ENCODE measurements at places on chromosomes 12 and 14.

DNA sequence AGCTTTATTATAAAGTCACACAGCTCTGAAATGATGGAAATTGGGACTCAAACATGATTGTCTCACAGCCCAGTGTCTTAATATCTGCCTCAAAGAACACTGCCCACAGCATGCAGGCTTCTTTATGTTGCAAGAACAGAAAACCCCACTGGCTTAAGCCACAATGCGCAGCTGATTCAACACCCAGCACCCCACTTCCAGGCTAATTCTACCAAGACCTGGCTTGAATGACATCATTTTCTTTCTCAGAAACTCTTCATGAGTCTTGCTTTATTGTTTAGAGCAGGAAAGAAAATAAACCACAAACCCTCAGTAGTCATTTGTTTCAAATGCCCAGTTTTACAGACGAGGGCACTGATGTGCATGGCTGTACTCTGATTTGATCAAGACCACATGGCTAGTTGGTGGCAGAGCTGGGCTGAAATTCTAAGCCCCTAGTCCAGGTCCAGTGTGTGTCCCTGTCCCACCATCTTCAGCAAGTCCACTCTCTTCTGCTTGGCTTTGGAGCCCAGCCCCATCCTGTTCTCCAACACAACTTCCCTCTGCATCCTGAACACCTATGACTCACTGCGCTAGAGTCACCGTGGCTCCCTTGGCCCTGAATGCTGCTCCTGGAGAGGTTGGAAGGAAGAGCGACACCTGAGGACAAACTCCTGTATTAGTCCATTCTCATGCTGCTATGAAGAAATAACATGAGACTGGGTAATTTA lies 50.3 kb upstream of the SRSF5 start:
- peak; percentile 61 for DNase-seq

- no peak for DNase-seq
Measured at GRCh38 chr14:50600849-50601248, 40.9 kb downstream of the ATL1 start.

- DNase-seq, result no peak
Measured at GRCh38 chr12:110546339-110546738, 36.8 kb downstream of the PPTC7 start.

GRCh38 chr12:53825246-53826081 lies 73.7 kb upstream of the CISTR start:
- DNase-seq, result no peak

DNA sequence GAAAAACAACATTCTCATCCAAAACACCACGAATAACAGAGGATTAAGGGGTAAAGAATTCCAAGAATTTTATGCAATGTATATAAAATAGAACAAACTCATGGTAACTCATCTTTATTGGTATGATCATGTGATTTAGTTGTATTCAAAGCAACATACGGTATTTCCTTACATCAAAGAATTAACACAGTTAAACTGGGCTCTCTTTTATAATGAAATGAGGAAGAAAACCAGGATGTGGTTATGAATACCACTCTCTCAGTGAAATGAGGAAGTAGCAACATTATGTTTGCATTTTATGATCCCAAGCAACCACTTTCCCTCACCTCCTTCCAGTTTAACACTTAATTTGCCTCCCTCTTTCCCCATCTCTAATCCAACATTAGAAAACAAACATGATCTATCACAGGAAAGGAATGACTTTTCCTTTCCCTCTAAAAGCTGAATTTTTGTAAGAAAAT lies 22.9 kb downstream of the SPTLC2 start:
- peak; percentile 38 for DNase-seq

- no peak for DNase-seq
Measured at GRCh38 chr14:89215114-89215513, 201.9 kb downstream of the FOXN3 start.

DNA sequence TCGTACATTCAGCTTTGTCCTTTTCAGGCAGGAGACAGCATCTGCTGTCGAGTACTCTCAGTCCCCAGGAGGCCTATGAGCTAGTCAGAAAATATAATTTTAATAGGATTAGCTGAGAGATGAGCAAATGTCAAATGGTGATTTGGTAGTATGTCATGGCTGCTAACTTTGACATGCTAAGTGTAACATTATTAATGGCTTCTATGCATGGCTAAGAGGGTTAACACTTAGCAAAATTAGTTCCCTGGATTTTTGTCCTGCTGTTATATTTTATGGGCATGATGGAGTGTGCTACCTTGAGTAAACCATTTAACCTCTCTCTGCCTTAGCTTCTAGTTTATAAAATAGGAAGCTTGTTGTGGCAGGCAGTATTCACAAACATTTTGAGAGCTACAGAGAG lies 2.9 kb upstream of the PCNX1 start:
- no peak for DNase-seq

DNA sequence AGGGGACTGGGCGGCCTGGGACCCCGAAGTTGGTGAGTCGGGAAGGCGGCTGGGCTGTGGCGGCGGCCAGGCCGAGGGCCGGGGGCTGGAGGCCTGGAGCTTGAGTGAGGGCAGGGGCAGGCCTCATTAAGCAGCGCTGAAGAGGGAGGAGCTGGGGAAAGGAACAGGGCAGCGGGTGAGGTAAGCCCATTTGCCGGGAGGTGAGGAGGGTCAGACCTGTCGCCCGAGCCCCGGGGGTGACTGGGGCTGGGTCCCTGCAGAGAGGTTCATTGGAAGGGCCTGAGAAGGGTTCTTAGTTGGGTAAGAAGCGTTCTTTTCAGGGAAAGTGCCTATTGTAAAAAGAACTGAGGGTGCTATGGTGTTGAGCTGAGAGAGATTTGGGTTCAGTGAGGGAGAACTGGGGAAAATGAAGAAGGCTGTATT lies 441 bp downstream of the RAB5B start:
- peak; percentile 41 for DNase-seq

DNA sequence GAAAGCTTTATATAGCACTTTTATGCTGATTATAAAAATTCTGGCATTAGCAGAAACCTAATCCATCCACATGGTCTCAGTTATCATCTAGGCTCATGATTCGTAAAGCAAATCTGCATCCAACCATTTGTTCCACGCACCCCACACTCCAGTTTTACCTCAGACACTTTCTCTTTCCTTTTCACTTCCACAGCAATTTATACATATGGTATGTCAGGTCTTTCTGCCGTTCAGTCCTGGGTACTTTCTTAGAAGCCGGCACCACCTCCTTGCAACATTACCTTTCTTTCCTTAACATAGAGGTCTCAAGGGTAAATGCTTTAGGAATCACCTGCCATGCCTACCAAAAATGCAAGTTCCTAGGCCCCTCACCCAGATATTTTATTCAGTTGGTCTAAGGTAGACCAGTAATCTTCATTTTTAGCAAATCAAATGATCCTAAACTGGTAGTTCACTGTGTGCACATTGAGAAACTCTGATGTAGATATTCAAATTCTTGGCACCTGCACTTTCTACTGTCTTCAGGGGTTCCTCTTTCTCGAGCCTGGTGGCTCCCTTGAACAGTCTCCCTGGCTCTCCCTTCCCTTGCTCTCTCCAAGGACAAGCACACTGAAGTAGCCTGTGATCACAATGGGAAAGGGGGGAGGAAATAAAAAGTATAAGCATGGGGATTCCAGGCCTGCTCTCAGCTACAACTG lies 2.8 kb upstream of the KRAS start:
- no peak for DNase-seq

DNA sequence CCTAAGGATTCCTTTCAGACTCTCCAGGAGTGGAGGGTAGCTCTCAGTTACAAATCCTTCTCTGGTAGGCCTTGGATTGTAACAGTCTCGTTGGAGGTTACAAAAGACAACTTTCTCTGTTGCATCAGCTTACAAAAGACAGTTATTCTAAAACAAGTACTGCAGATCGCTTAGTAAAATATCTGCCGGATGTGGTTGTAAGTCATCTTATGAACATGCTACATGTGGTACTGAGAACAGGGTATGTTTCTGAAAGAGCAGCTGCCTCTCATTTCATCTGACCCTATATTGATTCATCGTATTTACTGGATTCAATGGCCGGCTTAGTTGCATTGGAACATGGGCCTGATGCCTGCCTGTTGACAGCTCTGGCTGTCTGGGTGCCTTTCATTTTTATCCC lies 157.4 kb downstream of the PTCSC3 start:
- no peak for DNase-seq

DNA sequence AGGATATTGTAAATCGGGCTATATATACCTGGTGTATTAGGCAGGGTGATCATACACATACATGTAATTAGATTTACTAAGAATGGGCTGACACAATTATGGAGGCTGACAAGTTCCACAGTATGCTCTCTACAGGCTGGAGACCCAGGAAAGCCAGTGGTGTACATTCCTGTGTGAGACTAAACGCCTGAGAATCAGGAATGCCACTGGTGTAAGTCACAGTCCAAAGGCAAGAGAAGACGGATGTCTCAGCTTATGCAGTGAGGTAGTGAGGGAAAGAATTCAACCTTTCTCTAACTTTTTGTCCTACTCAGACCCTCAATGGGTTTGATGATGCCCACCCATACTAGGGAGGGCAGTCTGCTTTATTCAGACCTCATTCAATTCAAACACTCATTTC lies 57.1 kb downstream of the METTL25 start:
- no peak for DNase-seq

DNA sequence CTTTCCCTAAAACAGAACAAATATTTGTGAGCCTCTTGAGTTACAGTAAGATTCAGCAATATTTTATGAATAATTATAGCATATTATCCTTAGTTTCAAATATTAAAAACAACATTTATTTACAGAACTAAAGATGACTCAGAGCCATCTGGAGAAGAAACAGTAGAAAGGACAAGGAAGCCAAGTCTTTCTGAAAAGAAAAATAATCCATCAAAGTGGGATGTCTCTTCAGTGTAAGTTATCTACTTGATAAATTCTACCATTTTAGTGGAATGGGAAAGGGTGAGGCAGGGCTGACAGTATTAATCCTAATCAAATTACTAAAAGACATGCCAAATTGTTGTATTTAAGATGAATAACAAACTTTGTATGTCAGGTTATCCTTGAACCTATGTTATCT lies 88.1 kb downstream of the DNAI7 start:
- no peak for DNase-seq

GRCh38 chr12:27578689-27579372 lies 54.8 kb downstream of the PPFIBP1 start:
- DNase-seq, result no peak

DNA sequence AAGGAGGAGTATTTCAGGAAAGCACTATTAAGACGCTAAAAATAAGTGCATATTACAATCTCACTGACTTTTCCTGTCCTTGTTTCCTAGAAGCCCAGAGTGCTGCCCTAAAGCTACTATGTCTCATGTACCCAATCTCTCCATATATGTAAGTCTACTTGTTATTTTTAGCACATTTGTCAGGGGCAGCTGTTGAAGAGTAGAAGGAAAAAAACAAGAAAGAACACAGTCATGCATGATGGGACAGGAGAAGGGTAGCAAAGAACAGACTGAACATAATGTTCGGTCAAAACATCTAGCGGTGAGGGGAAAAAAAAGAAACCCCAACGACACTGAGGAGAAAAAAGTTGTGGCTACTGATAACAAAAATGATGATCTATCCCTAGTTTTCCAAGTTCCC lies 14.3 kb downstream of the YBX3 start:
- no peak for DNase-seq

GRCh38 chr14:76687611-76688382 lies 73.5 kb upstream of the VASH1 start:
- DNase-seq, result no peak

DNA sequence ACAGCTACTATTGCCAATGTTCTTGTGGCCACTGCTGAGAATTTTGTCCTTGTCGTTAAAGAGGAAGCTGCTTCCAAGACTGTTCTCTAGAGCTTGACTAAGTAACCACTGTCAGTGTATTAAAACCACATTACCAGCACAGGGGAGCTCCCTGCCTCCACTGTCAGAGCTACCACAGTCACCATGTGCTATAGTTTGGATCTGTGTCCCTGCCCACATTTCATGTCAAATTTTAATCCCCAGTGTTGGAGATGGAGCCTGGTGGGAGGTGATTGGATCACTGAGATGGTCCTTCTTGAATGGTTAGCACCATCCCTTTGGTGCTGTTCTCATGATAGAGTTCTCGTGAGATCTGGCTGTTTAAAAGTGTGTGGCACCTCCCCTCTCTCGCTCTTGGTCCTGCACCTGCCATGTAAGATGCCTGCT lies 23.2 kb upstream of the RAP1B start:
- peak; percentile 32 for DNase-seq

DNA sequence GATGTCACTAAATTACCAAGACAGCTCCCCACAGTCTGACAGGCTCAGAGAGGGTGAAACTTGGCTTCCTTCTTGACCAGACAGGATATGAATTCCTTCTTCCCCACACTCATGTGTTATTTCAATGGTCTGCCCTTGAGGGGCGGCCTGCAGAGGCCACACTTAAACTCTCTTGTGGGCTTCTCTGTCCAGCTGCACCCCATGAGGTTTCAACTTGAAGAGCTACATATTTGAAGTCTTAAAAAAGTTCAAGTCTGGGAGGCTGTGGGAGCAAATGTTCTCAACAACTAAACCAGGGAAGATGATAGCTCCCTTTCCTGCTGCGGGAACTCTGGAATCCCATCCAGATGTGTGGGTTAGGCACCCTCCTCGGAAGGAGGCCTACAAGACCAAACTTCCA lies 98.3 kb downstream of the TTC7B start:
- DNase-seq, result no peak

- DNase-seq, result no peak
Measured at GRCh38 chr12:58584880-58585279, 335.4 kb downstream of the LRIG3 start.

- DNase-seq, result no peak
Measured at GRCh38 chr12:14860490-14860889, 17.2 kb upstream of the ART4 start.

GRCh38 chr12:54337854-54338650 lies 13.1 kb downstream of the COPZ1 start:
- DNase-seq, result no peak

DNA sequence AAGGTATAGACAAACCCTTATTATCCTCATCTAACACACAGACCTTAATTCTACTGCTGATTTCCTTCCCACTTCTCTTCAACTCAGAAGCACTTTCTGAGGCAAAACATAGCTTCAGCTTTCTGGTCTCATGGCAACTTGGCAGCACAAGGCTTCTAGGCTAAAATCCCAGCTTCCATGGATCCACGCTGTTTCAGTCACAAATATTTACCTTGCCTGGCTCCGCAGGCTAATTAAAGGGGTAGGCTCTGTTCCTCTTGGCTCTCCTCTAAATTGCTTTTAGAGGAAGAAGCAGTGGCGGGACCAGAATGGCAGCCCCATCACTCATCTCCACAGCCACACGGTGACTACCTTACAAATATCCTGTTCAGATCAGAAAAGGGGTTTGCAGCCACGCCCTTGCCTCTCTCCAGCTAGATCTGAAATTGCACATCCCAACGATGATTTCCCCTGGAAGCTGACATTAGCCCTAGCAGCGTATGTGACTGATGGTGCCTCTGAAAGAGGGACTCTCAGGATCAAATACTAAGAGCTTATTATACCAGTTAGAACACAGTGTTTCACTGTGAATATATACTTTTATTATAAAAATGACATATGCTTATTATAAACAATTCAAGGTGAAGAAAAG lies 221.5 kb upstream of the NUDT4 start:
- DNase-seq, result no peak

- DNase-seq, result peak; percentile 17
Measured at GRCh38 chr12:92539976-92540781, 162.6 kb upstream of the PLEKHG7 start.
